CD4-positive, alpha-beta T cell treated with Interferon gamma for 1 hour (primary cell): ENCODE measurements at places on chromosomes 2 and 18.

DNA sequence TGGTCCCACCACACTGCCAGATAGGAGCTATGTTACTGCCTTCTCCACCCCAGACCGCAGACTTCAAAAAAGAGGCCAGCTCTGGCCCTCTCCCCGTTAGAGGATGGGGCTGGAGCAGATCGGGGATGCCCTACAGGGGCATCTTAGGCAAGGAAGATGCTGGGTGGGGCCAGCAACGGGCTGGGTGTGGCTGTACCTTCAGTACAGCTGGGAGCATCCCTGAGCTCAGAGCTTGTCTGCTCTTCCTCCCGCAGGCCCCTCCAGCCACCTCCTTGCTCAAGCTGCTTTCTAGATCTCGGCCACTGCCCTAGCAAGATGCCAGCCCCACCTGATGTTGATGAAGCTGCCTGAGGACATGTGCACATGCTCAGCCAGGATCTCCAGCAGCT lies 9.8 kb downstream of the PTPRN start:
- no peak for DNase-seq

DNA sequence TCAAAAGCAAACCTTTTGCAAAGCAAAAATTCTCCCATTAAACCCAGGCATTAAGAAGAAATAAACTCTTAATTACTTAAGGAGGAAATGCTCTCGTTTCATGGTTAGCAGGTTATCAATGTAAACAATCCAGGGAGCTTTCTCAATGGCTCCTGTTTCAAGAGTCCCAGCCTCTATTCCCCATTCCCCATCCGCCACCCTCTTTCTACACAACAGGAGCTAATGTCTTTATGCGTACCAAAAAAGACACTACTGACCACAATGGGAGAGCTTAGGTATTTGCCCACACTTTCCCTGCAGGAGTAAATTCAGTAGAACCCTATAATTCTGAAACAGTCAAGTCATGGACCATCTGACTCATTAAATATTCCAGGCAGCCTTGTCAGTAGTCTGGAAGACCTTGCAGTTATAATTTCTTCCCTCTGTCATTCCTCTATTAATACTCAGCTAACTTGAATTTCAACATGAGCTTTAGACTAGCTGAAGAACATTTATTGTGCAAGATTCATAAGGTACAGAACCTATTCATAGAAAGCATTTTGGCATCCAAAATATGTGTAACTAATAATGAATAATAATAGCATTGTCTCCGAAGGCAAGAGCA lies 48.6 kb downstream of the SLC8A1 start:
- DNase-seq: no peak

DNA sequence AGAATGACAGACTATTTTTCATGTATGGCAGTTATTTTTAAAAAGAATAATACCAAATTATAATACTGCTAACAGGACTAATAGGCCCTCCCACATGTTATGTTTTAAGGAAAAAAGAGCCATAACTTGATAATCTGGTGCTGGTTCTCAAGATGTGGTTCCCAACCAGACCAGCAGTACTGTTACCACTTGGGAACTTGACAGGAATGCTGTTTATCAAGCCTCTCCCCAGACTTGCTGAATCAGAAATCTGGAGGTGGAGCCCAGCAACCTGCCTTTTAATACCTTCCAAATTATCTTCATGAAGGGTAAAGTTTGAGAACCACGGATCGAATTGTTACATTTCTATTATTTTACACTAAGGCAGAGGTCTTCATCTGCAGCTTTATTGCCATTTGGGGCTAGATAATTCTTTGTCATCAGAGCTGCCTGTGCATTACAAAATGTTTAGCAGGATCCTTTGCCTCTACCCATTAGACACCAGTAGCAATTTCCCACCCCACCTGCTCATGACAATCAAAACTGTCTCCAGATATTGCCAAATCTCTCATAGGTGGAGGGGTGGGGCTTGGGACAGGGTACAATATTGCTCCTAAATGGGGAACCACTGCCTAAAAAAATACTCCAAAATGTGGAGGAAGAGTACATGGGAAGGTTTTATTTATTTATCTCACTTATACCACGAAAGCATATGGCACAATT lies 629.6 kb downstream of the ARHGAP15 start:
- DNase-seq: no peak

DNA sequence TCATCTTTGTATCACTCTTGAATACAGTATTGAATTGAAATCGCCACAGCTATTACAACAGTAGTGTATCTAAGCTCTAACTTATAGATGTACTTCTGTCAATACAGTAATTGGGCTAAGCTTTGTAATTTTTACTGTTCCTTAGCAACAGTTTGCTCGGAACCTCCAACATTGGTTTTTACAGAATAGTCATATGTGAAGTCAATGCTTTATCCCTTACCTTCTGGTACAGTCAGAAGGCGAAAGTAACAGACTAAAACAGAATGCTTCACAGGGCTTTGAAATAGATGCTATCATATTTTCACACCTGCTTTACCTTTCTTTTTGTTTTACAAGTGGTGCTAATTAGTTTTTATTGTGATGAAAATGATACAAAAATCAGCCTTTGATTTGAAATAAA lies 46.9 kb upstream of the CYP20A1 start:
- no peak for DNase-seq

GRCh38 chr2:18077704-18078103 lies 199.2 kb downstream of the KCNS3 start:
- no peak for DNase-seq

GRCh38 chr18:8480506-8481328 lies 128.5 kb upstream of the RAB12 start:
- DNase-seq: no peak

- no peak for DNase-seq
Observed at GRCh38 chr2:116935097-116935814, 879.2 kb upstream of the DDX18 start.

DNA sequence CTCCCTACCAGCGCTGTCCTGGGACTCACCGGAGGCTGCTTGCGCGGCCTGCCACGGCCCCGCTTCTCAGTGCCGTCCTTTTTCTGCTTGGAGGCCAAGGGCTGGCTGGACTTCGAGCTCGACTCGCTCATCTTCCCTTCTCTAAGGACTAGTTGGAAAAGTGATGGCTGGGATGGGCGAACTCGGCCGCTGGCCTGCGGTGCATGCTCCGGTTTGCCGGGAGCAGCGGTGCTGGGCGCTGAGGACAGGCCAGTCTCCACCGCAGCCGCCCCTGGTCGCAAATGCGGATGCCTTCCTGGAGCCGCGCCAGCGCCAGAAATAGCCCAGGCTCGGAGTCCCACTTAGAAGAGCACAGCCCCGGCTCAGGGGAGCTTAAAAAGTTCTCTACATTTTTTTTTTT lies 3.1 kb downstream of the C2orf81 start:
- DNase-seq: no peak

GRCh38 chr2:47558768-47559684 lies 156.1 kb downstream of the MSH2 start:
- DNase-seq: no peak

GRCh38 chr2:94999431-94999883 lies 26.1 kb upstream of the MAL start:
- no peak for DNase-seq

DNA sequence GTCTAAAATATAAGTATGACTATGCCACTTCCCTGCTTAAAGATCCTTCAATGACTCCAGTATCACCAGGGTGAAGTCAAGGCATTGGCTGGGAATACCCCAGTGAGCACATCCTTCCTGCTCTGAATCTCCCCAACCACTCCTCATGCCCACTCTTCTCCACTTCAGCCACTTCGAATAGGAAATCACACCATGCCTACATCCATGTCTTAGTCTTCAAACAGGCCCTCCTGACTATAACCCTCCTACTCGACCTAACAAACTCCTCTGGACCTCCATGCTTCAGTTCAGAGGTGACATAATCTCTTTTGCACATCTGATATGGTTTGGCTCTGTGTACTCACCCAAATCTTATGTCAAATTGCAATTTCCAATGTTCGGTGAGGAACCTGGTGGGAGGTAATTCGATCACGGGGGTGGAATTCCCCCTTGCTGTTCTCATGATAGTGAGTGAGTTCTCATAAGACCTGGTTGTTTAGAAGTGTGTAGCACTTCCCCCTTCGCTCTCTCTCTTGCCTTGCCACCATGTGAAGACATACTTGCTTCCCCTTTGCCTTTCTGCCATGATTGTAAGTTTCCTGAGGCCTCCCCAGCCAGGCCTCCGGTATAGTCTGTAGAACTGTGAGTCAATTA lies 87.8 kb upstream of the TFCP2L1 start:
- DNase-seq: no peak

GRCh38 chr2:63589148-63589958 lies 590 bp downstream of the MDH1 start:
- no peak for DNase-seq

DNA sequence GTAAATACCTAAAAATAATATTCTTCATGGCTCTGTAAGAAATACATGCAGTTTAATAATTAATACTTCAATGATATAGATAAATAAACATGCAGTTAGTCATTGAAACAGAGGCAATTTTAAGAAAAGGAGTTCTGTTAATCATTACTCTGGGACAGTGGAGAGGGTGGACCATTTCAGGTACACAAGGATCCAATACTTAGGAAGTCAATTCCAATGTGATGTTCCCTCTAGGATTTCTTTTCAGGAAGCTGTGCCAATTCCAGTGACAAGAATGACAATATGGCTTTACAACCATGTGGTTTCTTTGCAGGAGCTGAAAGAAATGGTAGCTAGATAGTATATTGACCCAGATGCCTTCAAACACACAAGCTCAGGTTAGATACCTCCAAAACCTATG lies 175.8 kb upstream of the NETO1 start:
- DNase-seq: no peak

- no peak for DNase-seq
Observed at GRCh38 chr2:46181789-46182530, 115.2 kb upstream of the EPAS1 start.

DNA sequence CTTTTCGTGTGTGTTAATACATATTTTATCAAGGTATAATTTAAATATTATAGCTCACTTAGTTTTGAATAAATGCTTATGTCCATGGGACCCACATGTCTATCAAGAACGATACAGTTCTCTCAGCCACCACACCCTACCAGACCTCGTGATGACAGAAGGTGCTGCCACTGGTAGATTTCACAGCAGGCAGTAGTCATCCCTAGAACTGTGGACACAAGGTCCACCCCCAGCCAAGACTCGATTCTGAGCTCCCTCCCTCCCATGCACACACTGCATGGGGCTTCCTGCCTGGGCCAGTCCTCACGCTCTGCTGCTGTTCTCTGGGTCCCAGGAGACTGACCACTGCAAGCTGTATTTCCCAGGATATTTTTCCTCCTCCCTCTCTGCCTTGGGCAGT lies 26.5 kb upstream of the CREB1 start:
- DNase-seq: peak; percentile 48

DNA sequence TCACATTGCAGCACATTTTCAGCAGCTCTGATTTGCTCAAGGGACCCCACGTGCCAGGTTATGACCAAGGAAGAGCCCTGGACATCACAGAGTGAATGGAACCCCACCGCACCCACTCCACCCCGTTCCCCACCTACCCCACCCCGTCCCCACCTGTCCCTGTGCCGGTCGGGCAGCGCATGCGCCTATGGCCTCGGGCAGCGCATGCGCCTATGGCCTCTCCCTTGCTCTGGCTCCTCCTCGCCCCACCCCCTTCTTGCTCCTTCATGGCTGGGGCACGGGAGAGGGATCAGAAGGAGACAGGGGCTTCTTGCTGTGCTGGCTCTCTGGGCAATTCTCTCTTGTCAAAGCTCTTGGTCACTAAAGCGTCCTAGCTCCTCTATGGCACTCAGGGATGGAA lies 371.8 kb upstream of the HS6ST1 start:
- no peak for DNase-seq

GRCh38 chr2:167198009-167198408 lies 309.7 kb downstream of the XIRP2 start:
- DNase-seq: no peak

DNA sequence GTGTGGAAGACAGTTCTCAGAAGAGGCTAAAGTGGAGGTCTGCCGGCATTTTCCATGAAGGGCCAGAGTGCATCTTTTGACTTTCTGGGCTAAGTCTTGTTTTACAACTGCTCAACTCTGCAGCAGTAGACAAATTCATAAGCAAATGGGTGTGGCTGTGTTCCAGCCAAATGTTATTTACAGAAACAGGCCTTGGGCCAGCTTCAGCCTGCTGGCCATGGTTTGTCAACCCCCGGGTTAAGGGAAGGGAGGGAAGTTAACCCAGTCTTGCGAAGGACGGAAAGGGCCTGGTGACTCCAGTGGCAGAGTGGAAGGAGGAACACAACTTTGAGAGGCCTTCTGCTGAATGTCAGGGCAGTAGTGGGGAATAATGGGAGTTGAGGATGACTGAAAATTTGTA lies 34.3 kb upstream of the NCKAP5 start:
- DNase-seq: no peak

- DNase-seq: no peak
Observed at GRCh38 chr18:62883937-62884735, 168.8 kb downstream of the PHLPP1 start.

DNA sequence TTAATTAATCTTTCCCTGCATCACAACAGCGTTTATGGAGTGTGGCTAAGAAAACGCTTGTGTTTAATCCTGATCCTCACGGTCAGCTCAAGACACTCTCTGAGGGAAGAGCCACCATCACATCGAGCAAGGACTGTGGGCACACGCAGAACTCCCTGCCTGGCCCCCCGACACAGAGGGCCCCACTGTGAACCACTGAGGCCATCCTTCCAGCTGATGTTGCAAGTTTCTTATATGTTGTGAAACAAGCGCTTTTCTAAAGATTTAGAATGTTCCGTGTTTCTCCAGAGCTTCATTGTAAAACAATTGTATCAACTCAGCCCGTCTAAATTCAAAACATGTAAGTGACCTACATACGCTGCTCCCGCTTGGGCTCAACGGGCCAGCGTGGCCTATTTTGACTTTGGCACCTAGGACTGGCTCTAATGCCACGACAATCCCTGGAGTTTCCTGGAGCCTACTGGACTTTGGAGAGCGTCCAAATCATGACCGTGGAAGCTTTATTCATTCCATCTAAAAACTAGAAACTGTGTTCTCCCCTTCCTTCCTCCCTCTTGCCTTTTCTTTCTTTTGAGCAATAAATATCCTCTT lies 34.9 kb downstream of the SERPINE2 start:
- DNase-seq: no peak

DNA sequence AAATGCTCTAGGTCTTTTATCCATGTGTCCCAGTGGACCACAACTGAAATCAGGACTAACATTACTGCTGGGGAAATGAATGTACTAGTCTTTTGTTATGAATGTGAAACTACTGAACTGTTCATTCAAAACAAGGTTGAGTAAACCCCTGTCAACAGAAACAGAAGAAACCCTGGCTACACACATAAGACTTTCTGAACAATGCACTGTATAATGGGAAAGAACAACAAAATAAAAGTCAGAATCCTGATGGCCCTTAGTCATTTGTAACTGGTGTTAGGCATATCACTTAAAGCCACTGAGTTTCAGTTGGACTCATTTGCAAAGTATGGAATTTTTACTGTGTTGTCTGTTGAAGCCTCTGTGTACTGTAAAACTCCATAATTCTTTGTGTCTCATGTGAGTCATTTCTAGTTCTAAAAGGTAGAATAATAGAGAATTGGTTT lies 77.0 kb upstream of the UBXN4 start:
- DNase-seq: no peak

GRCh38 chr2:197359859-197360258 lies 49.3 kb upstream of the ANKRD44 start:
- DNase-seq: no peak
